H7 (cell line): ENCODE measurements at places on chromosomes 16 and 17.

DNA sequence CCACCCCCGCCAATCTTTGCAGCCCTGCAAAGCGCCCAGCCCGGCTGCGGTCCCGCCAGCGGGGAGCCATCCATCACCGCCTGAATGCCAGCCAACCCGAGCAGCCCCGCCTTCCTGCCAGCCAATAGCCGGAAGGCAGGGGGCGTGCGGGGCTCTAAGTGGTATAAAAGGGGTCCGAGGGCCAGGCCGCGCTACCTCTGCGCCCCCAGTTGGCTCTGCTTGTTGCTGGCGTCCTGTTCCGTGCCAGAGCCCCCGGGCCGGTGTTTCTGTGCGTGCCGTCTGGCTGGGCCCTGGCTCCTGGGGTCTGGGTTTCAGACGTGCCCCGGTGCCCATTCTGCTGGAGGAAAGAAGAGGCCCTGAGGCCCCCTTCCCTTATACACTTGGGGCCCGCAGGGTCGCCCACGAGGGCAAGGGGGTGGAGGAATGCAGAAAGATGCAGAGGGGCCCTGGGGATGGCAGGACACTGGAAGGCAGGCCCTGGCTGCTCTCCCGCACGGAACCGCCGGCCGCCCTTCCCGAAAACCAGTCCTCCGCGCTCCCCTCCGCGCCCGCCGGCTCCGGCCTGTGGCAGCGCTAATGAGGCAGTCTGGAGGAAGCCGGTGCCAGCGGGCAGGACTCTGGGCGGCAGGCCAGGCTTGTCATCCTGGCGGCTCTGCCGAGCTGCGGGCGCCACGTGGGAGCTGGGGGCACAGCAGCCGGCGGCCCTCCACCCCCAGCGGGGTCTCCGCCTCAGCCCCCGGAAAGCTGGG is 14.0 kb downstream of the COPZ2 start:
- DNase-seq = peak; percentile 97

- DNase-seq = peak; percentile 95
These were observed 1.2 kb upstream of the TCAP start for GRCh38 chr17:39663688-39664580.

- no peak for DNase-seq
These were observed 11.5 kb downstream of the SLC35B1 start for GRCh38 chr17:49696233-49696761.

- no peak for DNase-seq
These were observed 99.5 kb downstream of the SYCE1L start for GRCh38 chr16:77298418-77299360.

DNA sequence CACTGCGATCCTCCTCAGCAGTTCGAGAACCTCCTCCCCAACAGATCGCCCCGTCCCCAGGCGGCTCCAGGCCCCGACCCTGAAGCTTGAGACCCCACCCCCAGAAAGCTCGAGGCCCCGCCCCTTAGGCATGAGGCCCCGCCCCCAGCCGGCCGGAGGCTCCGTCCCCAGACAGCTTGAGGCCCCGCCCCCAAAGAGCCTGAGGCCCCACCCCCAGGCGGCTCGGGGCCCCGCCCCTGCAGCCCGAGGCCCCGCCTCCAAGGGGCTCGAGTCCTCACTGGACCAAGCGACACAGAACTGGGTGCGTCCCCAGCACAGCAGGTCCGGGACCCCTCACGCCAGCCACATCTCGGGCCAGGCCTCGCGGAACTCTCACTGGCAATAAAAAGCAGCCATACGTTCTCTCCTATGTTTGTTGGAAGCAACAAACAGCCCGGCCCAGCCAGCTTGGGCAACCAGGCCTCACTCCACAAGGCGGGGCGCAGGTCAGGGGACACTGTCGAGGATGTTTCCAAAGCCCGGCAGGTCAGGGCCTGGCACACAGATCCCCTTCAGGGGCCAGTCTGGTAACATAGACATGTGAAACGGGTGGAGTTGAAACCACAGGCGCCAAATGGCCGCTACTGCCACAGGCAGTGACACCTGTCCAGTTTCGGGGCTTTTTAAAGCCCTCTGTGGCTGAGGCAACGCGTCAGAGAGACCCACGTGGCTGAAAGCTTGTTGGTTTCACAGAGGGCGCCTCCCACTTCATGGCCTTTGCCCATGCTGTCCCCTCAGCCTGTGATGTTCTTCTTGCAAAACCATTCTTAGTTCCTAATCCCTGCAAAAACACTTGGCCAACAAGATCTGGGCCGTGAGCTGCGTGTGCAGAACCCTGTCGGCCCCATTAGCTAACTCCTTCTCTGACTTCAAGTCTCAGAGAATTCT is 224.2 kb downstream of the PARN start:
- DNase-seq = peak; percentile 98

GRCh38 chr16:46811682-46812081 is 19.3 kb downstream of the C16orf87 start:
- DNase-seq = no peak

GRCh38 chr17:48558057-48558830 is 13.3 kb upstream of the HOXB2 start:
- no peak for DNase-seq

- DNase-seq = no peak
These were observed 4.4 kb downstream of the GPR142 start for GRCh38 chr17:74371653-74372147.
